ENCODE measurements at places on chromosomes 1 and 21.

GRCh38 chr1:22816803-22817202 lies 106.2 kb downstream of the EPHB2 start:
- no peak for DNase-seq

- DNase-seq: no peak
These were observed 101.6 kb downstream of the TLR5 start for GRCh38 chr1:223041481-223041880.

DNA sequence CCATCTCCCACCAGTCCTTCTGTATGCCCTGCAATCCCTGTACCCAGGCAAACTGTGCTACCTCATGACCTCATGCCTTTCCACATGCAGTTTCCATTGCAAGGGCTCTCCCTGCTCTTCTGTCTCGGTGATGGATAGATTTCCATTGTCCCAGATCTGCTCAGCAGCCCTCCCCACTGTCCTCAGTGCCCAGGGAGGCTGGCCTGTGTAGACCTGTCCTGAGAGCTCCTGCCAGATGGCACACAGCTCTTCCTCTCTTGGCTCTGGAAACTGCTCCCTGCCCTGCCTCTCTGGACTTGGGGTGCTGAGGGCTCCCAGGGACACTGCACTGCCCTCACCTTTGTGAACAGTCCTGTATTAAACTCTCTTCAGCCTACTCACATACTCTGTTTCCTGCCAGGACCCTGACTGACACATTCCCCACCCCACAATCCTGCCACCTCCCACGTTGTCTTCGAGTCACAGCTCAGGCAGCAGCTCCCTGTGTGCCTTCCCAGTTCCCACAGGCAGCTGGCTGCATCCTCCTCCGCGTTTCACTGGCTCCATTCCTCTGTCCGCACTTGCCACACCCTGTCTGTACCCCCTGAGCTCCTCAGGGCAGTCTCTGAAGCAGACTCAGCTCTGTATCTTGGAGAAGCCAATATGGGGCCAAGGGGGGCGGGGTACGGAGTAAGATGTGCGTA lies 57.0 kb downstream of the SPATA46 start:
- no peak for DNase-seq

GRCh38 chr1:174753131-174753530 lies 246.6 kb upstream of the CACYBP start:
- no peak for DNase-seq

GRCh38 chr1:24257373-24257772 lies 61.8 kb upstream of the GRHL3 start:
- no peak for DNase-seq

DNA sequence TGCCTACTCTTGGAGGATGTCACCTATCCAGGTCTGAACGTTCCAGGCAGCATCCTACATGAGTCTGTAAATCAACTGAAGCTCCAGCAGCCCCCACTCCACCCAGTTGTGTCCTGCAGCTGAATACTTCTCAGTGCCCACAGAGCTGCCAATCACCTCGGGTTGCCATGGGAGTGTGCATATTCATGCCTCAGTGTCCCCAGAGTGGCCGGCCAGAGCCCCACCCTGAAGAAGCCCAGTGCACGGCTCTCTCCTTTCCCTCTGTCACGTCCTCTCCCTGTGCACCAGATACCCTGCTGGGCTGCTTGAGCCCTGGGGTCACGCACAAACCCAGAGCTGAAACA lies 16.1 kb upstream of the GSTM4 start:
- DNase-seq: no peak

GRCh38 chr1:192578144-192578909 lies 2.8 kb downstream of the RGS1 start:
- no peak for DNase-seq

- DNase-seq: no peak
These were observed 109.0 kb upstream of the KCTD3 start for GRCh38 chr1:215458104-215458503.

GRCh38 chr1:5751163-5751540 lies 241.1 kb downstream of the NPHP4 start:
- no peak for DNase-seq

DNA sequence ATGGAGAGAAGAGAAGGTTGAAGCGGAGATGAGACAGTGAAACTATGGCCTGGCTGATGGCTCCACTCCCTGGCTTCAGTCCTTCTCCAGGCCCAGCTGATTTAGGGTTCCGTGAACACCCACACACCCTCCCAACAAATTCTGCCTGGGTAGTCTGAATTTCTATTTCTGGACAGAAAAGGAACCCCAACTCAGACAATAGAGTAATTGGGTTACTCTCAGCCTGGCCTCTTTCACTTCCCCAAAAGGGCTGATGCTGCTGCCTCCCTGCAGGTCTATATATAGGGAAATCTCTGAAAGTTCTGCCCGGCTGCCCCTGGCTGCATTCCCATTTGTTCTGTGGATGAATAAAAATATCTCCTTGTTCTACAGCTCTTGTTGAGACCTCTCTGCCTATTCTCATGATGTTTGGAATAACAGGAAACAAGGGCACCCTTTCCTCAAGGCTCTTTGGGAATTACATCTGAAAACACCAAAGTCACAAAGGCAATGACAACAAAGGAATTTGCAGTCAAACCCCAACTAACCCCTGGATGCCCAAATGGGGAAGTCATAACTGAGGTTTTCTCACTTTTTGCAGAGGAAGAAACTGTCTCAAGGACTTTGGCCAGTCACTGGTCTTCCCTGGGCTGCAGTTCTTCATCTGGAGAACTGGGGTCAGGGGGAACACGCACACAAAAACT lies 11.4 kb upstream of the ZSCAN20 start:
- DNase-seq: no peak

DNA sequence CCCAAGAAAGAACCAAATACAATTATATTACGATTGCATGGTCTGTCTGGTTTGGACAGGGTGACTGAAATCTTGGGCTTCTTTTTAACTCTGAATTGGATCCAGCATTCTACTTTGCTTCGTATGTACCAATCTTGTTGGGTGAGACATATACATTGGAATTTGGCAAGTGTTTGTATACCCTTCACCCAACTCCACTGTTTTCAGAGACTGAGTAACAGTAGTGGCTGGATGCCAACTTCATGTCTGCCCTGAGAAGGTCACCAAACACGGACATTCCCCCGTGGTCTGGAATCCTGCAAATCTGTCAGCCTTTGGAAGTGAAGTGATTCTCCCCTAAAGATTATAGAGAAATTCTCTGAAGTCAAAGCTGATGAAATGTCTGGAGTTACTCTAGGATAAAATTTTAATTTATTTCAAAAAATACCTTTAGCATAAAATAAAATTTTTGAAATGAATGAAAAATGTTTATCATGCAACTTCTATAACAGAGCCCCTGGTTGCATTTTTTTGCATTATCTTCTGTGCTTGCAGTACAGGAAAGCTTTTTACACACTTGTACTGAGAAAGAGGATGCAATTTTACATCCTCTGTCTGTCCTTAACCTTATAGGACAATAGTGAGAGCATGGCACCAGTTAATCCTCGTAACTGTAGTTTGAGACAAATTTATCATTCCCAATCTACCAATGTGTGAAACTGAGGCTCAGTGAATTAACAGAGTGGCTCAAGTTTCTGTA lies 201.8 kb downstream of the DISC1 start:
- DNase-seq: no peak

- no peak for DNase-seq
These were observed 42.5 kb upstream of the GPR52 start for GRCh38 chr1:174405219-174405618.

DNA sequence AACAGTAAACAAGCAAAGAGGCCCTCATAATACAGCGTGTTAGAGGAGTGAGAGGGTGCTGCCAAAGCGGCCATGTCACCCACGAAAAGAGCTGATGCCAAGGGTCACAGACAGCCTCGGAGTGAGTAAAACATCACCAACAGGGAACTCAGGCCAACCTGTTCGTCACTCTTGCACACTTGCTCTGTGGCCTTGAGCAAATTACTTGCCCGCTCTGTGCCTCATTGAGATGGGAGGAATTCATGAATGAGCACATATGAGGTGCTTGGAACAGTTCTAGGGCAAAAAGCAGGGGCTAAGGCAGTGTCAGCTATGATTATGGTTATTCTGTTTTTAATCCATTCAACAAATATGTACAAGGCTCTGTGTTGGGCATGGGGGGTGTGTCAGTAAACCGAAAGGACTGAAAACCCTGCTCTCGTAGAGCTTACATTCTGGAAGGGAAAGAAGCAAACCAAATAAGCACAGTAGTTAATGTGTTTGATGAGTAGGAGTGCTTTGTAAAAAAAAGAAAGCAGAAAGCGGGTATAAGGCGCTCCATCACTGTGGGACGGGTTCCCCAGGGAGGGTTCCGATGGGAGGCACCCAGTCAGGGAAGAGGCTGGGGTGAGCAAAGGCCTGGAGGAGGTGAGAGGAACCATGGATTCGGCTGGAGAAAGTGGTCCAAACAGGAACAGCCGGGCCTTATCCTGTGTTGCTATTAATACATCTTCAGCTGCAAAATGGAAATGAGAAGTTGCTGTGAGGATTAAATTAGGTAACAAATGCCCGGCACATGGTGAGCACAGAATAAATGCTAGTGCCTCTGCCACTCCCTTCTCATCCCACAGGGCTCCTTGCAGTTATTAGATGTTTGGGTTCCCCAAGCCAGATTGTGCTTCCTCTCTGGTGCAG lies 39.5 kb upstream of the RD3 start:
- no peak for DNase-seq

DNA sequence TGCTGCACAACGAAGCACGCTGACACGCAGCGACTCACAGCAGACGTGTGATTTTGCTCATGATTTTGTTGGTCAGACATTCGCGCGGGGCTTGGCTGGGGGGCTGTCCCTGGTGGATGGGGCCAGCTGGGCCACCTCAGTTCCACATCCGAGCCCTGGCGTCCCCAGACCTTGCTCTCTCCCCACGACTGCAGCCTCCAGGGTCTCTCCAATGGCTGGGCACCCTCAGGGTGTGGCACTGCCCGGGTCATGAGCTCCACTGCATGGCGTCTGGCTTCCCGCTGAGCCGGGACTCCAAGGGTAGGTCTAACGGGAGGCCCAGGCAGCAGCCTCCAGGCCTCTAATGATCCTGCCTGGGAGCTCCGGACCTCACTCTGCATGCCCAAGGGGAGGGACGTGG lies 173.0 kb upstream of the AJAP1 start:
- no peak for DNase-seq

DNA sequence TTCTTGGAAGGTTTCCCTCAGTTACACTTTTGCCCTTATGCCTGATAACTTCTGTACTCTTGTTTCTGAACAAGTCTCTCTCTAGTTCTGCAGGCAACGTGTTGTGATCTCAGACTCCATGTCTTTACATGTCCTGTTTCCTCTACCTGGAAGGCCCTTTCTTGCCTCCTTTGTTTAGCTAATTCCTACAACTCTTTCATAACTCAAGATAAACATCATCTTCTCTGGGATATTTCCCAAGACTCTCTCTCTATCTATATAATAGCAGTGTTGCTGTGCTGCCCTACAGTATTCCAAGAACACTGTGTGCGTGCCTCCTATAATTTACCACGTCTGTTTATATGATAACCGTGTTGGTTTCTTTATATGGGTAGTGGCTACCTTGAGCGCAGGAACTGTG lies 47.8 kb downstream of the CHRM3 start:
- no peak for DNase-seq

DNA sequence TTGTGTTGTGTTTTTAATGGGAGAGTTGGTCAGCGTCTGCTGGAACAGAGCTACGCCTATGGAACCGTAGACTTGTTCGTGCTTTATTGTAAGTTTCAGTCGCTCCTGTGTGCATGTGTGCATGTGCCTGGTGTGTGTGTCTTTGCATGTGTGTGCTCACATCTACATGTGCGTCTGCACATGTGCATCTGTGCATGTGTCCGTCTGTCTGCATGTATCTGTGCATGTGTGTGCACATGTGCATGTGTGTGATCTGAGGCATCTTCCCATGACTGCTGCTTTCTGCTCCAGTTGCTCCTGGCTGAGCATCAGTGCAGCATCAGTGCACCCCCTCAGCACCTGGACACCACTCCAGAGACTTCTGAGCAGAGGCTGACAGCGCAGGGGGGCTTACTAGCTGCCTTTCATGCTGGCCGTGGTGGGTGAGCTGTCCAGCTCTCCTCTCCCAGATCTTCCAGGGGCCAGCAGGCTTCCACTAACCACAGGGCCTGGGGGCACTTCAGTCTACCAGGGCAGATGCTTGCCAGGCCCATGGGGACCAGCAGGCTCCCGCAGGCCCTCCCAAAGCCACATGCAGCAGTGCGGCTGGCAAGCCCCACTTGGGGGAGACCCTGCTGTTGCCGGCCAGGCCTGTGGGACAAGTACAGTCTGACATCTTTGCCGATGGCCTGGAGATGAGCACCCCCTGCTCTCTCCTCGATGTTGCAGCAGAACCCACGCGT lies 47.8 kb upstream of the PCBP3 start:
- no peak for DNase-seq

GRCh38 chr1:5968161-5968736 lies 24.0 kb downstream of the NPHP4 start:
- DNase-seq: no peak

- DNase-seq: no peak
These were observed 24.2 kb downstream of the SPAG17 start for GRCh38 chr1:118160806-118161205.

GRCh38 chr1:162228586-162228985 lies 148.1 kb downstream of the SPATA46 start:
- DNase-seq: no peak

DNA sequence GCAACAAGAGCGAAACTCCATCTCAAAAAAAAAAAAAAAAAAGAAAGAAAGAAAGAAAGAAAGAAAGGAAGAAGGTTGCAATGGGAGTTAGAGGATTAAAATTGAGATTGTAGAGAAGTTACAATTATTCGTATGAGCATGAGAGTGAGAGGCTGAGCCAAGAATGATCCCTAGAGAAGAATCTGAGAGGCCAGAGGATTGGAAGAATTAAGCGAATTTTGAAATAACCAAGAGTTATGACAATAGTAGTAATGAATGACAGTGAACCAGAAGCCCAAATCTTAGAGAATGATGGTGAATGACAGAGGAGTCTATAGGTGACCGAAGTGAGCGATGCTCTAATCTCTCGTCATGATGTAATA lies 369 bp upstream of the ZYG11B start:
- no peak for DNase-seq
